Effector memory CD8-positive, alpha-beta T cell (primary cell): ENCODE measurements at places on chromosomes 11 and 22.

DNA sequence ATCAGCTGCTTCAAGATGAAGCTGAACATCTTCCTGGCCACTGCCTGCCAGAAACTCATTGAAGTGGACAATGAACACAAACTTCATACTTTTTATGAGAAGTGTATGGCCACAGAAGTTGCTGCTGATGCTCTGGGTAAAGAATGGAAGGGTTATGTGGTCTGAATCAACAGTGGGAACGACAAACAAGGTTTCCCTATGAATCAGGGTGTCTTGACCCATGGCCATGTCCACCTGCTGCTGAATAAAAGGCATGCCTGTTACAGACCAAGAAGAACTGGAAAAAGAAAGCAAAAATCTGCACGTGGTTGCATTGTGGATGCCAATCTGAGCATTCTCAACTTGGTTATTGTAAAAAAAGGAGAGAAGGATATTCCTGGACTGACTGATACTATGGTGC, 22.2 kb upstream of the BIRC3 start:
- DNase-seq, result no peak
- no peaks in the 10 kb centered on the region for H3K27me3 ChIP-seq
- H3K36me3 ChIP-seq, result no peaks in the 10 kb centered on the region
- H3K27ac ChIP-seq, result no peak overlapping the region
- H3K4me3 ChIP-seq, result no peak overlapping the region

DNA sequence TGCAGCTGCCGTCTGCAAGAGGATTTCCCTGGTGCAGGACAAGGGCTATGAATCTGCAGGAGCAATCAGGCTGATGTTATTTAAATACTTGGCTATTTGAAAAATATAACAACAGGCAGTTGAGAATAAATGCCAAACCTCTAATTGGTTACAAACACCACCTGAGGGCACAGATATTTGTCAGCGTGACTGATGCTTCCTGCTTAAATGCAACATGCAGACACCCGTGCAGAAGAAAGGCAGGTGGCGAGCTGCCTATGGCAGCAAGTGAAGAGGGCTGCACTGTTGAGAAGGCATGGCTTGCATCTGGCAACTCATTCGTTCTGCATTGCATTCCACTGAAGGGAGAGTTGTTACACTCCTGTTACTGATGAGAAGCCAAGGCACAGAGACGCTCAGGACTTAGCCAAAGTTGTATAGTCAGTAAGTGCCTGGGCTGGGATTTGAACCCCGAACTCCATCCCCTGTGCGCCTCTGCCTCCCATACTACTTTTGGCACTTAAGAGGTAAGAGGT, 350.6 kb downstream of the TENM4 start:
- no peak overlapping the region for H3K4me3 ChIP-seq
- H3K4me1 ChIP-seq, result no peaks in the 10 kb centered on the region

DNA sequence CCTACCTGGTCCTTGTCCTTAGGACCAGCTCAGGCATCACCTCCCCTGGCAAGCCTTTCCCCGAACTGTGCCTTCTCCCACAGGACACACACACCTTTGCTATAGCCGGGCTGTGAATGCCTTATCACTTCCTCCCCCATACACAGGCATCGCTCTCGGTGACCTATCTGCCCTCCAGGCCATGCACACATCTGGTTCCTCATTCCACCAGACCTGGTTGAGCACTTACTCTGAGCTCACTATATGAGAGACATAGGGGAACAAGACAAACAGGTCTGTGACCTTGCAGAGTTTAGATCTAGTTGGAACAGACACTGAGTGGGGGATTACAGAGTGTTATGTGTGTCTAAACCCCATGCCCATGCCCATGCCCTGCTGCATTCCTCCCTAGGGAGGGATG, 3.1 kb upstream of the BCR start:
- DNase-seq, result no peak
- peak overlapping the region; percentile 89 for H3K27ac ChIP-seq
- H3K36me3 ChIP-seq, result peaks cover 16% of the 10 kb centered on the region
- peak overlapping the region; percentile 0 for H3K4me3 ChIP-seq
- H3K27me3 ChIP-seq, result no peaks in the 10 kb centered on the region
- H3K4me1 ChIP-seq, result peaks cover 32% of the 10 kb centered on the region

DNA sequence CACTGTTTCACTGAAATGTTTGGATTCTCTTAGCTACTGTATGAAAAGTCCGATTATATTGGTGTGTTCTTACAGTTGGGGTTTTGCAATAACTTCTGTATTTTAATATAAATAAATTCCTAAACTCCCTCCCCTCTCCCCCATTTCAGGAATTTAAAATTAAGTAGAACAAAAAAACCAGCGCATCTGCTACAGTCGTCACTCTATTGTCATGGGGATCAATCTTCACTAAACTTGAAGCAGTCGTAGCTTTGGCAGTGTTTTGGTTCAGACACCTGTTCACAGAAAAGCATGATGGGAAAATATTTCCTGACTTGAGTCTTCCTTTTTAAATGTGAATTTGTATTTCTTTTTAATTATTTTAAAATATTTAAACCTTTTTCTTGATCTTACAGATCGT, 9.4 kb downstream of the PIWIL3 start:
- no peak for DNase-seq
- no peak overlapping the region for H3K27ac ChIP-seq
- peaks cover 13% of the 10 kb centered on the region for H3K27me3 ChIP-seq
- no peak overlapping the region for H3K4me3 ChIP-seq

DNA sequence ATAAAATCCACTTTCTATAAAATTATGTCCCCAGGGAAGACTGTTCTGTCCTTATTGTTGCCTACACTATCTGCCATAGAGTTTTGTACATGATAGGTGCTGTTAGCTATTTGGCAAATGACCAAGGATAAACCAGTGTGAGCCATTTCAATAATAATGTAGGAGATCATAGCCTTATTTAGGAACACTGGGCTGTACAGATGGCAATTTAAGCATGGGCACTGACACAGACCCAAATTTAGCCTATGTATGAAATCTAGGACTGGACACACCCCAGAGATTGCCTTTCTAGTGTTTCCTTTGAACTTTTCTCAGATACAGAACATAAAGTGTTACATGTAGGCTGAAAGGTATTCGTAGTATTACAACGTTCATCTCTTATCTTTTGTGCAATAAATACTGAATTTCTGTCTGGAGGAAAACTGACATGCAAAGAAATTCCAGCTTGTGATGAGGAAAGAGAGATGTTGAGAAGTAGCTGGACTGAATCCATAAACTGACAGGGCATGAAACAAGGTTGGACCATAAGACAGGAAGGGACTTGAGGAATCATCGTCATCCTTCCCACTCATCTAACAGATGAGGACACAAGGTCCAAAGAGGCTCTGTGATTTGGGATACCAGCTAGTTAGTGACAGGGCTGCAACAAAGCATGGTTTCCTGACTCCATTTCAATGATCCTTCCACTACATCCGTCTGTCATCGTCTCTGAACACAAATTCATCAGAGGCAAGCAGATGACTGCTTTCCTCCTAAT, 60.3 kb downstream of the TMPRSS5 start:
- no peak overlapping the region for H3K4me3 ChIP-seq
- peaks cover 24% of the 10 kb centered on the region for H3K27me3 ChIP-seq
- H3K4me1 ChIP-seq, result no peaks in the 10 kb centered on the region

- H3K4me3 ChIP-seq, result no peak overlapping the region
- no peak for DNase-seq
- H3K4me1 ChIP-seq, result no peaks in the 10 kb centered on the region
- H3K36me3 ChIP-seq, result no peaks in the 10 kb centered on the region
- no peaks in the 10 kb centered on the region for H3K27me3 ChIP-seq
These were observed 658.0 kb downstream of the DLG2 start for GRCh38 chr11:84969103-84969502.

DNA sequence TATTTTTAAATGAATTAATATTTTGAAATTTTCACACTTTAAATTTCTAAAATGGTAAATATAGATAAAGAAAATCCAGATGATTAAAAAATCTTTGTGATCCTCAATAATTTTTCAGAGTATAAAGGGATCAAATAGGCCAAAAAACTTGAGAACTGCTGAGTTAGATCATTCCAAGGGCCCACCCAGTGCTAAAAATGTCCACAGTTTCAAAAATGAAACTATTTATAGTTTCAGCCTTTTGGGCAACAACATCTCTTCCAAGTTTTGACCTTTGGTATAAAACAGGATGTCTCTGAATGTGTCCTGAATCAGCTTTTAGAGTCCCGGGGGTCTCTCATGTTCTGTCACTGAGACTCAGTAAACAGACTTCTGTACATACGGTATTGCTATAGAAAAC, 20.9 kb upstream of the BAIAP2L2 start:
- H3K27me3 ChIP-seq, result no peaks in the 10 kb centered on the region
- no peak overlapping the region for H3K4me3 ChIP-seq
- peaks cover 10% of the 10 kb centered on the region for H3K36me3 ChIP-seq
- peaks cover 2% of the 10 kb centered on the region for H3K4me1 ChIP-seq
- DNase-seq, result no peak
